ENCODE measurements at places on chromosomes 11 and 22. TPM values are rescaled to one million over a fixed set of nuclear protein-coding genes. Genes with fewer than 3 reads are reported as not detected.

Gene PDGFD
- not detected for total RNA-seq

Gene A4GALT
- 0.63 TPM for total RNA-seq

Gene OSBPL5
- 1.7 TPM for total RNA-seq

Gene PLXNB2
- 23.5 TPM for total RNA-seq

Gene BACE1-AS
- total RNA-seq: 4.9 TPM

All from activated CD4-positive, alpha-beta memory T cell treated with anti-CD3 and anti-CD28 coated beads, Interleukin-2, amount 10 ng/mL, durations not matched to agents 7 days and 5 days (primary cell).